ENCODE measurements at places on chromosomes 1 and 21.

GRCh38 chr1:6519491-6519934, 28.0 kb upstream of the PLEKHG5 start:
- DNase-seq = no peak

GRCh38 chr1:153343040-153343681, 5.5 kb downstream of the PGLYRP4 start:
- no peak for DNase-seq

GRCh38 chr1:43864111-43865045, 69.2 kb upstream of the ARTN start:
- DNase-seq = no peak

DNA sequence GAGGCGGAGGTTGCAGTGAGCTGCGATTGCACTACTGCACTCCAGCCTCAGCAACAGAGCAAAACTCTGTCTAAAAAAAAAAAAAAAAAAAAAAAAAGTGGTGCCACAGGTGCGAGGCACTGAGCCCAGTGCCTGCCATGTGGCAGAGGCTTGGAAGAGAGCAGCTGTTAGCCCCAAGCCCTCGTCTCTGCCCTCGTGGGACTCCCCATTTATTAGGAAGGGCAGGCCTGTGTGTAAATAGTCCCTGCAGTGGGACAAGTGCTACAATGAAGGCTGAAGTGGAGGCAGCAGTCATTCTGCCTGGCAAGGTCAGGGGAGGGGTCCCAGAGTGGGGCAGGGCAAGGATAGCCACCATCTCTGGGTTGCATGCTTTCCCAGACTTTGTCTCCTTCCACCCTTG, 6.5 kb downstream of the RPS6KA1 start:
- no peak for DNase-seq

DNA sequence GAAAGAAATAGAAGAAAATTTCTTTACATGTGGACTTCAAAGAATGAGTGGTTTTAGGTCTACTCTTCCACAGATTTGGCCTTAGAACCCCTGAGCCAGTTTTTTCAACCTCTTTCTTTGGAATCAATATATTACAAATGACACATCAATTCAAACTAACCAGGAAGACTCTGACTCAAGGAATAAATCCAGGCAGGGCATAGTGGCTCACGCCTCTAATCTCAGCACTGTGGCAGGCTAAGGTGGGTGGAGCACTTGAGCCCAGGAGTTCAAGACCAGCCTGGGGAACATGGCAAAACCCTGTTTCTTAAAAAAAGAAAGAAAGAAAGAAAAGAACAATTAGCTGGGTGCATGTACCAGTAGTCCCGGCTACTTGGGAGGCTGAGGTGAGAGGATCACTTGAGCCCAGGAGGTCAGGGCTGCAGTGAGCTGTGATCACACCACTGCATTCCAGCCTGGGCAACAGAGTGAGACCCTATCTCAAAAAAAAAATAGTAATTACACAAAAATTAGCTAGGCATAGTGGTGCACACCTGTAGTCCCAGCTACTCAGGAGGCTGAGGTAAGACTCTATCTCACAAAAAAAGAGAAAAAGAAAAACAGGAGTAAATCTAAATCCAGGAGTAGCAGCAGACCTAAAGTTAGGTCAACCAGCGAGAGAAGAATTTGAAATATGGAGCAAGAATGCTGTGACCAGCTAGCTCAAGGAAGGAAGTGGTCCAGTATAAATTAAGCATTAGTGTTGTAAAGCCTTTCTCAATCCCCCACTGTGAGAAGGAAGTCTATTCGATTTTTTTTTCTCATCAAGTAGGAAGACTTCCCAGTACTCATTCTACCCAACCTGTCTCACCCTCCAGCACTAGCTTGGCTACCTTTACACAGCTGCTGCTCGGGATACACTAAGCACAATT, 1.9 kb downstream of the SORT1 start:
- DNase-seq = no peak
